ENCODE measurements at places on chromosomes 1 and 21. TPM values are rescaled to one million over a fixed set of nuclear protein-coding genes. Genes with fewer than 3 reads are reported as not detected.

The RGL1 gene
- polyA plus RNA-seq: 7.2 TPM

The AVPR1B gene
- 0.07 TPM for polyA plus RNA-seq

The ST7L gene
- polyA plus RNA-seq: 7.2 TPM

The HAO2 gene
- not detected for polyA plus RNA-seq

The DCAF6 gene
- 124 TPM for polyA plus RNA-seq

The IGSF5 gene
- 4.4 TPM for polyA plus RNA-seq

The AADACL3 gene
- polyA plus RNA-seq: not detected

The FMO1 gene
- polyA plus RNA-seq: 0.61 TPM

The GUCA2A gene
- not detected for polyA plus RNA-seq

The DTL gene
- 0.09 TPM for polyA plus RNA-seq

The RHD gene
- polyA plus RNA-seq: 0.16 TPM

The CLCA1 gene
- not detected for polyA plus RNA-seq

The GJA9 gene
- 0.07 TPM for polyA plus RNA-seq

The CD244 gene
- polyA plus RNA-seq: 0.29 TPM

The ATP13A2 gene
- 10.3 TPM for polyA plus RNA-seq

DNA sequence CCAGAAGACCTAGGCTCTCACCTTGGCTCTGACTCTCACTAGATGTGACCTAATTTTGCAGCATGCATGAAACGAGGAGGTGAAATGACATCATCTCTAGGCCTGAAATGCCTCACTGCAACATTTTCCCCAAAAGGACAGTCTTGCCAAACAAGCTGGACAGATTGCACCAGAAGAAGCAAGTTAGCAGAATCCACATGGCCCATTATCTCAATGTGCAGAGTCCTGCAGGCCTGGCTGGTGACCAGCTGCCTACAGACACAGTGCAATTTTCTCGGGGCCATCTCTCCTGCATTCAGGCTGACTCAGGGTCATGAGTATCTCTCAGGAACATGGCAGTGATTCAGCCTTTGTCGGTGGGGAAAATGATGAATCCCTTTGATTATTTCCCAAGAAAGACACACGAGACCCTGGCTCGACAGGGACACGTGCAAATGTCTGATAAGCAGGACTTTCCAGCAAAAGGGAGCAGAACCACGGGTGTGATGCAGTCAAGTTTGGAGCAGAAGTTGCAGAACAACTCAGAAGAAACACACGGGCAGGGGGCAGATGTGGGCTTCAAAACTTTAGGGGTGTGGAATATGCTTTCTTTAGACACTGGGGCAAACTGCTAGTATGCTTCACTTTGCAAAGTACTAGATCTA lies 38.7 kb downstream of the TRIM67 start:
- DNase-seq: no peak

GRCh38 chr1:59186656-59187055 lies 110.2 kb upstream of the FGGY start:
- no peak for DNase-seq

DNA sequence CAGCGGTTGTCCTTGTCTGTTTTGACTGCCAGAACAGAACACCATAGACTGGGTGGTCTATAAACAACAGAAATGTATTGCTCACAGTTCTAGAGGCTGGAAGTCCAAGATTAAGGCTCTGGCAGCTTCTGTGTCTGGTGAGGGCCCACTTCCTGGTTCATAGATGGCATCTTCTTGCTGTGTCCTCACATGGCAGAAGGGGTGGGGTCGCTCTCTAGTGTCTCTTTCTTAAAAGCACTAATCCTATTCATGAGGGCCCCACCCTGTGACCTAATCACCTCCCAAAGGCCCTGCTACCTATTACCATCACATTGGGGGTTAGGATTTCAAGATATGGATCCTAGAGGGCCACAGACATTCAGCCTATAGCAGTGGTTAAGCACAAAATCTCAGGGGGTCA lies 304.4 kb downstream of the NFIA start:
- no peak for DNase-seq

DNA sequence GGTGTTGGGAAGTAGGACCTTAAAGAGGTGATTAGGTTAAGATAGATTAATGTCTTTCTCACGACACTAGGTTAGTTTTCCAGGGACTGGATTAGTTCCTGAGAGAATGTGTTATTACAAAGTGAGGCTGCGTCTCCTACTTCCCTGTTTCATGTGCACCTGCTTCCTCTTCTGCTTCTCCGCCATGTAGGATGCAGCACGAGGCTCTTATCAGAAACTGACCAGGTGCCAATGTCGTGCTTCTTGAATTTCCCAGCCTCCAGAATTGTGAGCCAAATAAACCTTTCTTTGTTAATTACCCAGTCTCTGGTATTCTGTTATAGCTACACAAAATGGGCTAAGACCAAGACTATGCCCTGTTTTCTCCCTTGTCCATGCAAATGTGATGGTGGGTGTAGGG lies 152.2 kb upstream of the LMO4 start:
- DNase-seq: no peak

GRCh38 chr1:90176530-90176929 lies 181.6 kb downstream of the ZNF326 start:
- DNase-seq: no peak

DNA sequence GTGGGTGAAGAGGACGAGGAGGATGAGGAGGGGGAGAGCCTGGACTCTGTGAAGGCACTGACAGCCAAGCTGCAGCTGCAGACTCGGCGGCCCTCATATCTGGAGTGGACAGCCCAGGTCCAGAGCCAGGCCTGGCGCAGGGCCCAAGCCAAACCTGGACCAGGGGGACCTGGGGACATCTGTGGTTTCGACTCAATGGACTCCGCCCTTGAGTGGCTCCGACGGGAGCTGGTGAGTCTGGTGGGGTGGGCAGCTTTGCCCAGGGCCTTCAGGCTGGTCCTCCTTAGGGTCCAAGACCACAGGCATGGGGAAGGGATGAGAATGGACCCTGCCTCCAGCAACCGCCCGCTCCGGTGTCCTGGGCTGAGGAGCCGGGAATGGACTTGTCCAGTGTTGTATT lies 430 bp downstream of the FAM167B start:
- no peak for DNase-seq

DNA sequence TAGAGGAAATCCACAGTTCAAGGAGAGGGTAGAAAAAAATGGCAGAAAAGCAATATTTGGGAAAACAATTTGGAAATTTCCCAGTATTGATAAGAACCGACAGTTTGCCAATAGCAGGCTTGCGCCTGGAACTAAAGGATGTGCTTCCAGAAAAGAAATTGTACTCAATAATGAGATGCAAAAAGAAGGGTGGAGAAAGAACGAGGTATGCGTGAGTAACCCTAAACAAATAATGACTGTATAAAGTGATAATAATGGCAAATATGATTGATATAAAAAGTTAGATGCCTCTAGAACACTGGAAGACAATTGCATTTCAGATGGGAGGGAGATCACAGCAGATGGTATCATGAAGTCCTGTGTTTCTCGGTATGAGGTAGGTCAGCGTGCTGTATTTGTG lies 458.9 kb downstream of the DSCAM start:
- no peak for DNase-seq

- DNase-seq: no peak
Observed at GRCh38 chr21:42151148-42151947, 67.6 kb upstream of the ABCG1 start.

DNA sequence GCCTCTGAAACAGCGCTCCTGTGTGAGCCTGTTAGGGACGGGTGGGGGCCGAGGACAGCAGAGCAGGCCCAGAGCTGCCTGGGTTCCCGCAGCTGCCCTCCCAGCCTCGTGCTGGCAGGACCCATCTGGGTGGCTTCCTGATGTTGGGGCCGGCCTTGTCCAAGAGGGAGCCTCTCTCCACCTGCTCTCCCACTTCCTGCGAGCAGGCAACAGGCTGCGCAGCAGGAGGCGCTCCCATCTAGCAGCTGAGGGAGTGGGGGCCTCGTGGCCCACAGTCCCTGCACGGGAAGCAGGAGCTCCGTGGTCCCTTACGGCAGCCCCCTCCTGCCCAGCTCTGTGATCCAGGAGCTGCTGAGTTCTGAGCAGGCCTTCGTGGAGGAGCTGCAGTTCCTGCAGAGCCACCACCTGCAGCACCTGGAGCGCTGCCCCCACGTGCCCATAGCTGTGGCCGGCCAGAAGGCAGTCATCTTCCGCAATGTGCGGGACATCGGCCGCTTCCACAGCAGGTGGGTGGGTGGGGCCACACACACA lies 68.0 kb downstream of the TRIM11 start:
- no peak for DNase-seq

- DNase-seq: no peak
Observed at GRCh38 chr1:84855691-84856630, 37.0 kb downstream of the LPAR3 start.

DNA sequence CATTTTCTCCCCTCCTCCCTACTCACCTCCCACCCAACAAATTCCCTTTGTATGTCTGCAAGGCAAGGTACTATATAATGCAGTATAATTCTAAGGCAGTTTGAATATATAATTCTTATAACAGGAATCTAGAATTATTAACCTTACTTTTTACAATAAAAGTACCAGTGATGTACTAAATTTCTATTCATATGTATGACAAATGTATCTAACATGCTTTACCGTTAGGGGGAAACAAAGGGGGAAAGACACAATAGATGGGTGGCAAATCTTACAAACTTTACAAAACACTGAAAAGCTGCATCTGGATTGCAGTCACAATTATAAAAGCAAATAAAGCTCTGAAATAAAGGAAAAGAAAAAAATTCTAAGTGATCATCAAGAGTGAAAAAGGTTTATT lies 2.3 kb downstream of the PIK3R3 start:
- DNase-seq: no peak

DNA sequence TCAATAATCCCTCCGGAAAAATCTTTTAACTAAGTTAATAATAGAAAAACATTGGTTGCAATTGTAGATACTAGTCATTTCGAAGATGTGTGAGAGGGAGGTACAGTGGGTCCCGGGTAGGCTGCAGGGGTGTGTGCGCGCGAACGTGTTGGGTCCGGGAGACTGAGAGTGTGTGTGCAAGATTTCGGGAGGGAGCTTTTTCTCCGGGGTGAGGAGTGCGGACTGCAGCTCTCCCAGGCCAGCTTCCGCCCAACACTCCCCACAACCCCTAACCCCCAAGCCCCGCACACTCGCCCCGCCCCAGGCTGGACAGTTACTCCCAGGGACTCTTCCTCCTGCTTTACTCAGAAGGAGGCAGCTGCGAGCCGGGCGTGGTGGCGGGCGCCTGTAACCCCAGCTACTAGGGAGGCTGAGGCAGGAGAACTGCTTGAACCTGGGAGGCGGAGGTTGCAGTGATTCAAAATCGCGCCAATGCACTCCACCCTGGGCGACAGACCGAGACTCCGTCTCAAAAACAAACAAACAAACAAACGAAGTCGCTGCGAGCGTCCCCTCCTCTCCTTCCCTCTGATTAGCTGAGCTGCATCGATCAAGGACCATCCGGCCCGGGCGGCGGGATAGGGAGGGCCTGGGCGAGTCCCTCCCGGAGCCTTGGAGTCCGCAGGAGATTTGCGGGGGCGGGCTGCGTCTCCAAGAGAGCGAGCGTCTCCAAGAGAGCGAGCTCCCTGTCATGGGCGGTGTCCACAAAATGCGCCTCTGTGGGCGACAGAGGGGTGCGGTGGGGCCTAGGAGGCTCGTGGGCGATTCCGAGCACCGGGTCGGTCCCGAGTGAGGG lies 28.3 kb upstream of the PPM1J start:
- no peak for DNase-seq

DNA sequence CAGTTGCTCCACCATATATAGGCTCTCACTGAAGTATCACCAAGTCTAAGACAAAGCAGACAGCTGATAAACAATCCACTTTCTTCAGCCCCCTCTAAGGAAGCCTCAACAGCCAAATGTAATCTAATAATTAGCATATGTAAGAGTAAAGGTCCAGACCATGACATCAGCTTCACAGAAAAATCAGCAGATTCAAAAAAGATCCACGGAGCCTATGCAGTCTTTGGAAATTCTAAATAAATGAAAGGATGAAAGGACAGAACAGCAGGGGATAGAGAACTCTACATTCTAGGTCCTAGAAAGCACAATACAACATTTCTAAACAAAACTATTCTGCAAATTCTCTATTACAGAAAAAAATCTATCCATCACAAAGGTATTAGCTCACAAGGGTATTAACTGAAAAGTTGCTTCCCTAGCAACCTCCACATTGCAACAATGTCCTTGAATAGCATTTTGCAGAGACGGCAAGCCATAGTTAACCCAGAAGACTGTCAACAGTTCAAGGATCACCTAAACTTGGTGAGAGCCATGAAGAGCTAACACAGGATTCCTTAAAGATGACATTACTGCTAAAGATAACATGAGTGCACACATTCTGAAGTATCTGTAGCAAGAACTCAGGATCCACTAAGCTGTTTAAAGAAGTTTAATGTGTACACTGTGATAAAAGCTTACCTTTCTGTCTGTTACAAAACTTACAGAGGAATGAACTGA lies 74.3 kb downstream of the SIPA1L2 start:
- DNase-seq: no peak

- DNase-seq: no peak
Observed at GRCh38 chr1:33841494-33841893, 22.4 kb upstream of the HMGB4 start.

DNA sequence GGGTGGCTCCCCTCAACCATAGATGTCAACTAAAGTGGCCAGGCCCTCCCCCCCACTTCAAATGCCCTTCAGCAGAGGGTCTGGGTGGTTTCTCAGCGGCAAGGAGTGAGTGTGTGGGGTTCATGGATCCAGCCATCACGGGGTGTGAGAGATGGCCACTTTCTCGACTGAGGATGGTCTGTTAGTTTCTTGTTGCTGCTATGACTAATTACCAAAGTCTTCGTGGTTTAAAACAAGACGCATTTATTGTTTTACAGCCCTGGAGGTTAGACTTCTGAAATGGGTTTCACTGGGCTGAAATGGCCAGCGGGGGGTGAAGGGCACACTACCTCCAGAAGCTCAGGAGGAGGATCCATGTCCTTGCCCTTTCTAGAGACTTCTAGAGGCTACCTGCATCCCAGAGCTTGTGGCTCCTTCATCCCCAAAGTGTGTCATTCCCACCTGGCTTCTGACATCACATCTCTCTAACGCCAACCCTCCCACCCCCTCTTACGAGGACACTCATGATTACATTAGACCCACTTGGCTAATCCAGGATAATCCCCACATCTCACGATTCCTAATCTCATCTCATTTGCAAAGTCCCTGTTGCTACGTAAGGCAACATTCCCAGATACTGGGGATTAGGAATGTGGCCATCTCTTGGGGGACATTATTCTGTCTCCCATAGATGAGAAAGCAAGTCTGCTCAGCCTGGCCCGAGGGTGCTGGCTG lies 53.0 kb downstream of the EPHB2 start:
- DNase-seq: no peak

- DNase-seq: no peak
Observed at GRCh38 chr1:99327357-99327756, 63.1 kb downstream of the PLPPR4 start.

GRCh38 chr1:9842781-9843575 lies 19.2 kb upstream of the CLSTN1 start:
- peak; percentile 69 for DNase-seq

- DNase-seq: no peak
Observed at GRCh38 chr1:93288558-93288957, 57.1 kb upstream of the DR1 start.

GRCh38 chr1:2623571-2624337 lies 9.1 kb downstream of the MMEL1 start:
- no peak for DNase-seq

- no peak for DNase-seq
Observed at GRCh38 chr1:170790651-170791071, 126.7 kb downstream of the PRRX1 start.

GRCh38 chr1:53644909-53645689 lies 93.9 kb downstream of the GLIS1 start:
- no peak for DNase-seq

Measured in right cardiac atrium (tissue), 5 donors.